ENCODE measurements at places on chromosomes 2 and 18. TPM values are rescaled to one million over a fixed set of nuclear protein-coding genes. Genes with fewer than 3 reads are reported as not detected.

EMILIN2 gene
- total RNA-seq, result 12.0 TPM

SLC9A4 gene
- not detected for total RNA-seq

HTRA2 gene
- 24.0 TPM for total RNA-seq

GRCh38 chr2:103292573-103292972, 530.7 kb downstream of the TMEM182 start:
- DNase-seq, result no peak

- no peak for DNase-seq
These were observed 716 bp downstream of the CALCRL start for GRCh38 chr2:187447336-187447735.

UGT1A10 gene
- 87.5 TPM for total RNA-seq

Data from transverse colon (tissue), 4 donors.